Activated CD4-positive, CD25-positive, alpha-beta regulatory T cell (primary cell): ENCODE measurements at places on chromosomes 6 and 20.

DNA sequence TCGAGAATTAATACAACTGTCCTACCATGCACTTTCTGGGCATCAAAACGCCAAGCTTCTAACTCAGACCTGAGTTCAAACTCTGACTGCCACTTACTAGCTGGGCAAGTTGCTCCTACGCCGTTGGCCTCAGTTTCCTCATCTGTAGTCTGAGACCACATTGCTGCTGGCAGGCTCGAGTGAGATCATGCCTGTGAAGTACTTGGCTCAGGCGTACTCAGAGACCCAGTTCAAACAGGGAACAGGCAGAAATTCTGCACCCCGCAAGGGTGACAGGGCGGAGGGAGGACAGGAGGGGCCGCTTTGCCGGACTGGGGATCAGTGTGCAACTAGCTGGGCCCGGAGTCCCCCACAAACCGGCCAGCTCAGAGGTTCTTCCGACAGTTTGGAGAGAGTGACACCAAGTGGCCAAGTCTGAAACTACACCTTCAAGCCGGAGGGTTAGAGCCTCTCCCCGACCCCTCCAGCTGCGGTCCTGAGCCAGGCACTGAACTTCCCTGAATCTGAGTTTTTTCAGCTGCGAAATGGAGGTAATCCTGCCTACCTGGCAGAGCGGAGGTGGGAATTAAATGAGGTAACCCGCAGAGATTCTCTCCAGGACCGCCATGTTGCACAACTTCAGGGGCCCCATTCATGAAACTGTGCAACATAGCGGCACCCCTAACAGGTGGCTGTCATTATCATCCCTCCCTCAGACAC is 46.0 kb upstream of the PTPN1 start:
- DNase-seq = no peak

- DNase-seq = no peak
Observed at GRCh38 chr20:9460518-9460917, 53.9 kb upstream of the LAMP5 start.

DNA sequence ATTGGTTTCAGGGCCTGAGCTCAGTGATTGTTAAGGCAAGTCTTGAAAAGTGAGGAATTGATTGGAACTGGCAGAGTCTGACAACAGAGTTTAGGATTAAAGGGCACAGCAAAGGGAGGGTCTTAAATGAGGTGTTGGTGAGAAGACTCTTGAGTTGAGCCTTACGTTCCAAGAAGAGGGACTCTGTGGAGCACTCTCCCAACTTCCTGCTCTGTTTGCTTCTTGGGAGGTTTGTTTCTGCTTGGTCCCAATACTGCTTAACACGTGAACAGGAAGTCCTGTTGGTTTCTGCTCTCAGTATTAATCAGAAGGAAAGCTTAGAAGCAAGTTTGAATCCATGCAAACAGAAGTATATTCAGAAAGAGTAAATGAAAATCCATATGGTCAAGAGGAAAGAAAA is 15.6 kb upstream of the SYNDIG1 start:
- no peak for DNase-seq

DNA sequence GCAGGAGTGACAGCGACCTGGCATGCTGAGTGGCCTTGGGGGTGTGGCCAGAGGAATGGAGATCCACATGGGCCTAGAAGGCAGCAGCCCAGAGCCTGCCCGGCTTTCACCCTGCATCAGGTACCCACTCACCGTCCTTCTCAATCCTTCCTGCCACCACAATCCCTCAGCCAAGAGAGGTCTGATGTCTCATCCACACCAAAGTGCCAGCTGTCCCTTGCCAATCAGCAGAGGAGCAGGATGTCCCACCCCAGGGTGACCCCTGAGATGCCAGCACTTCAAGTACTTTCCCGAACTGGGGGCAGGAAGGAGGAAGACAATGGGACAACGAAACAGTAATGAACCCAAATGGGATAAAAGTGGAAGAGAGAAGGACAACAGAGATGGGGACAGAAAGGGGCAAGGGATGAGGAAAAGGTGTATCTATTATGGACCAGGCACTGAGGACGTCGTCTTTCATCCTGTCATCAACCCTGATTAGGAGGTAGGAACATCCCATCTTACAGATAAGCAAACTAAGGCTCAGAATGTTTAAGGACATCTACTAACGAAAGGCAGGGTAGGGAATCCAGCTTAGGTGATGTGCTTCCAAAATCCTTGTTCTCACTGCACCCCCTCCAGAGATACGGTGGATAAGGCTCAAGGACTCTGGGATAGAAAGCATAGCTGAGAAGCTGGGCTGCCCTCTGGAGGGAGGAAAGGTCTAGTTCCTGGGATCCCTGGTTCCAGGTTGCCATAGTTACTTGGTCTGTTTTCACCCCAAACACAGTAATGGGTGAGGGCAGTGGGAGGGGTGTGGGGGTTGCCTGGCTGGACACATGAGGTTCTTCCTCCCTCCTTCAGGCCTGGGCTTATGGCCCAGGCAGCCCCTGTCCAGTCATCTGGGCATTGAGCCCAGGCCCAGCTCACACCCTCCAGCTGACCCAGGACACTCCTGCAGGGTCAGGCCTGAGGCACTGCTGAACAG is 4.5 kb upstream of the TNXB start:
- DNase-seq = no peak

- no peak for DNase-seq
Observed at GRCh38 chr20:60063739-60064380, 105.6 kb downstream of the CDH26 start.

DNA sequence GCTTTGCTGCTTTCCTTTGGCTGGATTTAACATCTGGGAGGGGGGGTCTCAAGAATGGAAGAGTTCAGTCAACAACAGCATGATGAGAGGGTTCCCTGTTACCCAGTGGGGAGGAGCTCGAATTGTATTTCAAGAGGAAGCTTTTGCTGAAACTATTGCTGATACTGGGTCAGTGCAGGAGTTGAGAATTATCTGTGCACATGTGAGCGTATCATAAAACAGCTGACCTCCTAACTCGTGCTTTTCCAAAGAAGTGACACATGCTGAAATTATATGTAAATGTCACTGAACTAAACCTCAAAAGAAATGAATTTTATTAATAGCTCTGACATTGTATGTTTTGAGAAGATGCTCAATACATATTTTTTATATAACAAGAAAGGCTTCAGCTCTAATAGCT is 96.3 kb downstream of the PHF3 start:
- DNase-seq = no peak

DNA sequence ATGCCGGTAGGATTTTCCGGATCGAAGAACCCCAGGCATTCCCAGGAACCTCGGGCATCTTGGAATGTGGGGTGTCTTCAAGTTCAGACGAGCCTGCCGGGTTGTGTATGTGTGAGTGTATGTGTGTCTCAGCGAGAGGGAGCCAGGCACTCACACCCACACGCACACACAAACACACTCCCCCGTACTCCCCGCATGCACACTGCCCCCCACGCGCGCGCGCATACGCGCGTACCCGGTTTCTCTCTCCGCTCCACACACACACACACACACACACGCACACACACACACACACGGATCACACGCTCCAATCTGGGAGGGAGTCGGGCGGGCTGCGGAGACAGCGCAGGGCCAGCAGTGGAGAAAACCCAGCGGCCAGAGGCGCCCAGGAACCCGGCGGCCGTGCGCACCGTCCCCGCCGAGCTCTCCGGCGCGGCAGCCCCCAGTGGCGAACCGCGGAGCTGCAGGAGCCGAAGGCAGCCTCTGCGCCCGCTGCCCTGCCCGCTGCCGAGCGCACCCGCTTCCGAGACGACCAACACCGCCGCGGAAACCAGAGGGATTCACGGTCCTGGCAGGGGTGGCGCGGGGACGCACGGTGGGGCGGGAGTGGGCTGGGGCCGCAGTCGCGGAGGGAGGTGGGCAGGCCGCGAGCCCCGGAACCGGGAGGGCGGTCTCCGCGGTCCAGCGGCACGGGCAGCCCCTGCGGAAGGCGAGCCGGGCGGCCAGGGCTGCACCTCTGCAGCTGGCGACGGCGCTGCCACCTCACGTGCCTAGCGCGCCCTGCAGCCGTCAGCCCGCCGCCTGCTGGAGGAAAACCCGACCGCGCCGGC is at the start of gene LRFN2:
Gene LRFN2 (minus strand): TSS at position 125 of the 830 bp plus-strand sequence.
- peak; percentile 30 for DNase-seq

GRCh38 chr20:1434571-1435336 is 31.9 kb downstream of the NSFL1C start:
- DNase-seq = peak; percentile 28

- no peak for DNase-seq
Observed at GRCh38 chr20:37856932-37857660, 45.8 kb upstream of the VSTM2L start.

- no peak for DNase-seq
Observed at GRCh38 chr6:163900570-163900969, 486.1 kb downstream of the QKI start.

GRCh38 chr20:13222319-13222716 is 1.2 kb downstream of the ISM1 start:
- no peak for DNase-seq

- no peak for DNase-seq
Observed at GRCh38 chr6:28209753-28210535, 15.1 kb upstream of the ZSCAN9 start.

- DNase-seq = no peak
Observed at GRCh38 chr6:156182356-156182755, 594.8 kb upstream of the ARID1B start.
